ENCODE measurements at places on chromosomes 2 and 18. TPM values are rescaled to one million over a fixed set of nuclear protein-coding genes. Genes with fewer than 3 reads are reported as not detected.

The HS1BP3 gene
- total RNA-seq: 16.1 TPM

The C2orf15 gene
- total RNA-seq: not detected

The TGIF1 gene
- 7.9 TPM for total RNA-seq

The ARHGAP28 gene
- total RNA-seq: 3.3 TPM

The UPP2 gene
- not detected for total RNA-seq

The TLX2 gene
- not detected for total RNA-seq

The MYO3B gene
- not detected for total RNA-seq

The TEKT4 gene
- not detected for total RNA-seq

The HNRNPLL gene
- 22.4 TPM for total RNA-seq

The ITPRIPL1 gene
- 1.3 TPM for total RNA-seq

The LYPD6 gene
- not detected for total RNA-seq

The UGT1A10 gene
- total RNA-seq: not detected

The RGPD6 gene
- total RNA-seq: 7.1 TPM

The LIMS2 gene
- total RNA-seq: 237 TPM

The ASPRV1 gene
- total RNA-seq: 0.69 TPM
